Skin of body (tissue), 3 donors: ENCODE measurements at places on chromosomes 5 and 9. TPM values are rescaled to one million over a fixed set of nuclear protein-coding genes. Genes with fewer than 3 reads are reported as not detected.
A peak's percentile ranks its signal among the peaks of the same experiment; 100 is the strongest.

- DNase-seq = no peak
Measured at GRCh38 chr5:122030251-122030650, 47.8 kb downstream of the LOX start.

DNA sequence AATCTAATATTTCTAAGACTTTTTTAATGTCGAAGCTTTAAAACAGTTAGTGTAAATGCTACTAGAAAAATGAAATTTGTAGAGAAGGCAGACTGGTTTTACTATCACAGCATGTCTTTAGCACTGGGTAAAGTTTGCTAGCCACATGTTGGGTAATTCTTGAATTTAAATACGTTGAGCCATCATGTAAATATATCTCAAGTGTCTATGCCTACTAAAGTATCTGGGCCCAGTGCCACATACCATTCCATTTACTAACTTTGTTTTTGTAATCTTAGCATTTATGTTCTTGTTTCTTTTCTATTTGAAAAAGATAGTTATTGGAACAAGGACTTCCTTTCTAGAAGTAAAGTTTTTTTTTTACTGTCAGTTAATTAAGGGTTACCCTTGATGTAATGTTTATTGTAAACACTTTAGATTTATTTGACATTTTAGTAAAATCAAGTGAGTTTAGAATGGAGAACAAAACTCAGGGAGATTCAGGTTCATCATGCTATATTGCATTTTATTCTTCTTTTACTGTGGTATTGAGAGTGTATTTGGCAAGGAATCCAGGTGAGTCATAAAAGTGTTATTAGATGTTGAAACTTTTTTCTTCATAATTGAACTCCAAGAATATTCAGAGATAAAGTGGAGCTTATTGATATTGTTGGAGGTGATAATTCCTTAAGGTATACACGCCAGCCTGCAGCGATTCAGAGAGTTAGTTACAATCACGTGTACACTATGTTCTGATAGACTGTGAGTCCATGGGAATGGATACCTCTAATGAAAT is 182.4 kb downstream of the CCDC171 start:
- DNase-seq = no peak

DNA sequence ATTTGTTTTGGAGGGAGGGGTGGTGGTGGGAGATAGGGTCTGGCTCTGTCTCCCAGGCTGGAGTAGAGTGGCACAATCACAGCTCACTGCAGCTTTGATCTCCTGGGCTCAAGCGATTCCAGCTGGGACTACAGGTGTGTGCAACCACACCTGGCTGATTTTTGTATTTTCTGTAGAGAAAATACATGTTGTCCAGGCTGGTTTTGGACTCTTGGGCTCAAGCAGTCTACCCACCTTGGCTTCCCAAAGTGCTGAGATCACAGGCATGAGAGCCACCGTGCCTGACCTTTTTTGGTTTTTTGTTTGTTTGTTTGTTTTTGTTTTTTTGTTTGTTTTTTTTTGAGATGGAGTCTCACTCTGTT is 15.4 kb downstream of the STXBP1 start:
- no peak for DNase-seq

DNA sequence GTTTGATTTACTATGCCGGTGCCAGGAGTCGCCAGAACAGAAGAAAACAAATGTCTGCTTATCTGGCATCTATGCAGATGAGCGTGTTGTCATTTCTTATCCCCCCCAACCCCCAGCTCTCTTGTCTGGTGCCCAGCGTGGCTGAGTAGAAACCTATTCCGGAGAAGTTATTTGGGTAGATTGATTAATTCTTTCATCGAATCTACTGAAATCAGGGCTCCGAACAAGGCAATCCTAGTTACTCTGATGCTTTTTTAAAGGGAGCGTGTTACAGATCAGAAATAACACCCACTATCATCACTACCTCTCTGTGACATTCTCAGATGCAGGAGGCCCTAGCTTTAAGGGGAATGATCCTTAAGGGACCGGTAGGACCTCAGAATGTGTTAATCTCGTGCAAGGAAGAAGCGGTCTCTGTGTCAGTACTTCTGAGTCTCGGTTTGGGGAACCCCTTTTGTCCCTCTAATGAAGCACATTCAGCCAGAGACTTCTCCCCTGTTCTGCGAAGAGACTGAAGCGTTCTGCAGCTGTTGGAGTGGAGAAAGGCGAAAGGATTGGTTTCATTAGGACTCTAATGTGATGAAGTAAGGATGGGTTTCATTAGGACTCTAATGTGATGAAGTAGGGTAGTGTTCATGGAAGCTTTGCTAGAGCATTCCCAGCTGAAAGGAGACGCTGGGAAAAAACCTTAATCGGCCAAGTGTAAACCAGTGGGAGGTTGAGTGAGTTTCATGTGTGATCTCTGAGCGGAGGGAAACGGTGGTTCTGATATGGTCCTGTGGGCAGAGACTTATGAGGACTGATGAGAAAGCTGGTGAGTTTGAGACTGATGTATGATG is 1.5 kb downstream of the PIP5K1B start:
- no peak for DNase-seq

The PCSK1 gene
- under 0.01 TPM for total RNA-seq

GRCh38 chr5:110588286-110588980 is 138.0 kb downstream of the TMEM232 start:
- peak; percentile 88 for DNase-seq

The TIMD4 gene
- 1.4 TPM for total RNA-seq

GRCh38 chr5:167916261-167916691 is 375.2 kb upstream of the WWC1 start:
- no peak for DNase-seq

GRCh38 chr5:41812156-41812555 is 58.1 kb downstream of the OXCT1 start:
- DNase-seq = no peak

GRCh38 chr5:134932508-134932907 is 27.6 kb downstream of the PCBD2 start:
- DNase-seq = no peak

The NEUROG1 gene
- not detected for total RNA-seq
